ENCODE measurements at places on chromosomes 3 and 15.
A peak's percentile ranks its signal among the peaks of the same experiment; 100 is the strongest.

DNA sequence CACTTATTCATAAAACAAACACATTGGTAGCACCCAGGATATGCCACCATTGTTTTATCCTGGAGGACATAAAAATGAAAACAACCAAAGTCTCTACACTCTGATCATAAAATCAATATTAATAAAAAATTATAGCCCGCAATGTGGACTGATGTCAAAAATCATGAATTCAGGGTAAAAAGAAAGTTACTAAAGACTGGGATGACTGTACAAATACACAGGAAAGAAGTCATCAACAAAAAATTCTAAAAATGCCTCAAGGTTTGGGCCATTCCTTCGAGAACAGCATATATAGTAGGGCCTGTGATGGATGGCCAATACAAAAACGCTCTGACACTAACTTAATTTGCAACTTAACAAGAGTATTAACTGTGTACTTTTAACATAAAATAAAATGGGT, 76.8 kb downstream of the THBS1 start:
- peak; percentile 38 for DNase-seq

DNA sequence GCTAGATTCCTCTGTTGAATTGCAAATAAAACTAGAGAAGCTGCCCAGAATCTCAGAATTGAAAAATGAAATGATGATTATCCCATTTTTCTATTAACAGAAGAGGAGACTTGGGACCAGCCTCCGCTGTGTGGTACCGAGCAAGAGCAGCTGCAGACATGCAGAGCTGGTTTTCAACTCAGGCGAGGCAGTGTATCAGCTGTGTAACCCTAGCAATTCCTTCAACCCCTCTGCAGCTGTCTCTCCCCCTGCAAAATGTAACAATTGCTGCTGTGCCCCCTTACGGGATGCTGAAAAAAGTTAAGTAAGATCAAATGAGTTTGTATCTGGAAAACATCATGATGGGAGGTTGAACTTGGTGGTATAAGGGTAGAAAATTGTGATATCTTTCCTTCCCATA, 98.5 kb upstream of the C3orf80 start:
- no peak for DNase-seq

DNA sequence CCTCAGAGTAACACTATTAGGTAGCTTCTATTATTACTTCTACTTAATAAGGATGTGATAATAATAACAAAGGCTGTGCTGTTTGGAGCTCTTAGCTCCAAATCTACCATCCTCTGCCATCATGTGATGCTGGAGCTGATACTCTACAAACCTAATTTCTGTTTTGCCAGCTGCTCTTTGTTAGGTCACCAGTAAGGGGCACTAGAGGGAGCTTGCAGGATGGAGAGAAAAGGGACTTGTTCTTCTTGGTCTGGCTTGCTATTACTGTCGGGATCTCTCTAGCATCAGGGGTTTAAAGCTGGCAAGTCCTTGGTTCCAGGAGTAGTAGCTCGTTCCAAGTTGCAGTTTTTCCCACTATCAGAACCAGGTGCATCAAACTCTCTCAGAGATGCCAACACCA, 194.9 kb upstream of the KBTBD8 start:
- no peak for DNase-seq

- DNase-seq, result no peak
These were observed 152.3 kb upstream of the LRRN1 start for GRCh38 chr3:3646934-3647333.

DNA sequence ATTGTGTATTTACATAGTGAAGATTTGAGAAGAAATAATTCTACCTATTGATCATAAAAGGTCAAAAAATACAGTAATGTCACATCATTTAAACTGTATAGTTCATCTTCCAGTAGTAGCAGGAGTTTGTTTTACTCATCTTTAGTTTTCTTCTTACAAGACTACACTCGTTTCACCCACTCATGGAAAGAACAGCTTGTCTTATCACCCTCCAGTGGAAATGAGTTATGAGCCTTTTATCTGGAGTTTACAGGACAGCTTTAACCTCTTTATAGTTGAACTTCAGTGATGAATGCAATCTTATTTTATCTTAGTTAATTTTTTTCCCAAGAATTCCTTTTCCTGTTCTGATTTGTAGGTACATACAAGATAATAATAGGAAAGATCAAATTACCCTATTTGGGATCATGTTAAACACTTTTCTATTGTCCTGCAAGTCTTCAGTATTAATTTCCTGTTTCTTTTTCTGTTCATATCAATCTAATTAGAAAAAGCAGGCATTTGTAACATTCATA, 36.8 kb downstream of the RBMS3 start:
- DNase-seq, result no peak

GRCh38 chr3:82012775-82013174, 251.3 kb upstream of the GBE1 start:
- DNase-seq, result no peak

DNA sequence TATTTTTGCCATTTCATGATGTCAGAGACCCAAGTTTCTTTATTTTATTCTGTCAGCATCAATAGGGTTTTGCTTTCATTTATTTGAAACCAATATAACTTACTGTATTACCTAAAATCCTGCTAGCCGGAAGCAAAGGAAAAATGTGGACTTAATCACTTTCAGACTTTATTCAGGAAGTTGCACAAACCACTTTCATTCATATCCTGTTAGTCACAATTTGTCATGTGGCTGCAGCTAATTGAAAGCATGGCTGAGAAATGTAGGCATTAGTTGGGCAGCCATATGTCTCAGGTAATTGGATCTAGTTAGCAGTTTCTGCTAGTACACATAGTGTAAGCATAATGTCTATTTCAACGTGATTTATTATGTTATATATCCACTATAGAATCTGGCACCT, 462.3 kb upstream of the SGO1 start:
- no peak for DNase-seq

DNA sequence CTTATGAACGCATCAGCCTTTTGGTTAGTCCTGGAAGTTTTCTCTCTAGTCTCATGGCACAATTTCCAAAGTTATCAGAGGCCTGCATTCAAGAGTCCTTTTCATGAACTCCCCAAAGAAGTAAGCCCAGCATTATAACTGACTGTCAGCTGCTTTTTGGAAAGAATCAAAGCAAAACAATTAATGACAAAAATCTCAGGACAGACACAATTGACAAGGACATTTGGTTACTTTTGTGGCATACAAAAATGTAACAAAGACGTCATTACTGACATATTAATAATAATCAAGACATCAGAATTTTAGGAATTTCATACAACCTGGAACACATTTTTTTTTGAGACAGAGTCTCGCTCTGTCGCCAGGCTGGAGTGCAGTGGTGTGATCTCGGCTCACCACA, 21.2 kb downstream of the KATNBL1 start:
- no peak for DNase-seq

- DNase-seq, result peak; percentile 87
These were observed 10.5 kb upstream of the BUB1B start for GRCh38 chr15:40150163-40150925.

DNA sequence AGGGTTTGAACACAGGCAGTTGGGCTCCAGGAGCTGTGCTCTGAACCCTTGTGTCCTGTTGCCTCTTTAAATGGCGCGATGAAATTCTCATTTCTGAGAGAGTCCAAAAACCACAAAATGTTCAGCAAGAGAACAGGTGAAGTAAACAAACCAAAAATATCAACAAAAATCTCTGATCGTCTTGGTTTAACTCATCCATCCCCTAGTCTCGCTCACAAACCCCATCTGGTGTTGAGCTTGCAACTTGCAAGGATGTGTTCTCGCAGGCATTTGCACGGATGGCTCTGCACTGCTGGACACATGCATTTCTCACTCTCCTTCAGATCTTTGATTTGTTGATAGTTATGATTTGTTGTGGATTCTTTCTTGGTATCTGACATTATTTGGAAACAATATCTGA, 31.1 kb downstream of the FAH start:
- DNase-seq, result no peak

GRCh38 chr3:162933656-162934055, 1437.0 kb downstream of the OTOL1 start:
- no peak for DNase-seq

DNA sequence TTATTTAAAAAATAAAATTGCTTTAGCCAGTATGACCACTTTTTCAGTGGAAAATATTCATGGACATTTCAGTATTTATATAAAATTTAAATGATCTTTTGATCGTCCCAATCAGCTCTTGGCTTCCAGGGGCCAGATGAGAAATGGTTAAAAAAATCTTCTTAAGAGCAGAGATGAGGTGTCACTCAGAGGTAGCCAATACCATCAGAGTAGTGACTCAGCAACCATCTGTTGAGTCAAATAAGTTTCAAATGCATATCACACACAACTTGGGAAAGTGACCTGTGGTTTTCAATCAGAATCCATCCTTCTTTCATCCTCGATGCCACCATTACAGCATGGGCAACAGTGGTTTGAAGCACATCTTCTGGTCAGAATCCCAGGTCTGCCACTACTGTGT, 958.8 kb upstream of the NR2F2 start:
- DNase-seq, result no peak

DNA sequence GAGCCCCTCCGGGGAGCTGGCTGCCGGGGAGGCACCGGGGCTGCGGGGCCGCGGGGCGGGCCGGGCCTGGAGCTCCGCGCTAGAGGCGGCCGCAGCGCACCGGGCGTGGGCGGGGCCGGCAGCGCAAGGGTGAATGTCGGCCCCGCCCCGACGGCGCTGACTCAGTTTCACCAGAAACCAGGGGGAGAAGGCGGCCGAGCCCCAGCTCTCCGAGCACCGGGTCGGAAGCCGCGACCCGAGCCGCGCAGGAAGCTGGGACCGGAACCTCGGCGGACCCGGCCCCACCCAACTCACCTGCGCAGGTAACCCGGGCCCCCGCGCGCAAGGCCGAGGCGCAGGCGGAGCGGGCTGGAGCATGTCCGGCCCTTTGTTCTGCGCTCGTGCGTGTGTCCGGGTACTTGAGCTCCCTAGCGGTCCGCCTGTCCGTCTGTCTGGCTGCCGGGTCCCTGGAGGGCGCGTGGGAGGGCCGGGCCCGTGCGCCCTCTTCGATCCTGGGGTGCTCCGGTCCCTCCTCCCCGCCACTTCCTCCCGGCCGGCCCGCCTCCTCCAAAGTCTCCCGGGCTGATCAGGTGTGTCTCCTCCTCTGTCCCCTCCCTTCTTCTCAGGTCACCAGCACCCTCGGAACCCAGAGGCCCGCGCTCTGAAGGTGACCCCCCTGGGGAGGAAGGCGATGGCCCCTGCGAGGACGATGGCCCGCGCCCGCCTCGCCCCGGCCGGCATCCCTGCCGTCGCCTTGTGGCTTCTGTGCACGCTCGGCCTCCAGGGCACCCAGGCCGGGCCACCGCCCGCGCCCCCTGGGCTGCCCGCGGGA, at the start of gene SPINT1:
Gene SPINT1 (plus strand): TSS at position 164 of the 811 bp plus-strand sequence. CDS start 507 bp downstream, at position 671.
- no peak for DNase-seq

- DNase-seq, result no peak
These were observed 146.5 kb downstream of the EBLN2 start for GRCh38 chr3:73207946-73208440.

- no peak for DNase-seq
These were observed 382.5 kb upstream of the C2CD4B start for GRCh38 chr15:62547584-62547983.

DNA sequence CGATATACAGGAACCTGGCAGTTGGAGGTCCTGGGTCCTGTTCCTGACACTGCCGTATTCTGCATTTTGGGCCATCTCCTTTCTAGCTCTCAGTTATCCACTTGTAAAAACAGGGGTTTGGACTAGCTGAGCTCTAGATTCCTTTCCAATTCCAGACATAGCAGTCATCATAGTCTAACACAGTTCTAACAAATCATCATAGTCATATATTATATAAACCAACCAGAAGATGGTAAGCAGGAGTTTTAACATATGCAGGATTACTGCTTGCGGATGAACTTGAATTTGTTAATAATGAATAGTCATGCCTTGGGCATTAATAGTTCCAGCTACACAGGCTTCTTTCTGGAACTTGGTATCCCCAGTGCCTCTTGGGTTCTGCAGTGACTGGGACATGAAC, 26.6 kb downstream of the MASP1 start:
- DNase-seq, result no peak

DNA sequence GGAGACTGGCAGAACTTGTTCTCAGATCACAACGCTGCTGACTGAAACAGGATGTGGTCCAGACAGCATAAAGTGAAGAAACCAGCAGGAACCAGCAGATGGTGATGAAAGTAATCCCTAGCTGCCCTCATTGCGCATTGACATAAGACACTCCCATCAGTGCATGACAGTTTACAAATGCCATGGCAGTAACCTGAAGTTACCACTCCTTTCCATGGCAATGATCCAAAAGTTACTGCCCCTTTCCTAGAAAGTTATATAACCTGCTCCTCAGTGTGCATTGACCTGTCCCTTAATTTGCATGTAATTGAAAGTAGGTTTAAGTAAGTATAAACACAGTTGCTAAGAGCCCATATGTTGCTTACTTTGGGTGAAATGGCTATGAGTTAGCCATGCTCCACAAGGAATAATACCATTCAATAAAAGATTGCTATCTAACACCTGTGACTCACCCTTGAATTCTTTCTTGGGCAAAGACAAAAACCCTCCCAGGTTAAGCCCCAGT, 149.1 kb upstream of the CD96 start:
- no peak for DNase-seq

GRCh38 chr15:78508272-78508671, 895 bp downstream of the HYKK start:
- no peak for DNase-seq

- no peak for DNase-seq
These were observed 3.1 kb downstream of the ATP10A start for GRCh38 chr15:25859838-25860645.

- DNase-seq, result no peak
These were observed 50.5 kb downstream of the ANP32A start for GRCh38 chr15:68770216-68770615.

GRCh38 chr3:150299201-150299600, 108.9 kb upstream of the TSC22D2 start:
- DNase-seq, result peak; percentile 37

- DNase-seq, result no peak
These were observed 215.6 kb downstream of the LPP start for GRCh38 chr3:188369526-188369925.

DNA sequence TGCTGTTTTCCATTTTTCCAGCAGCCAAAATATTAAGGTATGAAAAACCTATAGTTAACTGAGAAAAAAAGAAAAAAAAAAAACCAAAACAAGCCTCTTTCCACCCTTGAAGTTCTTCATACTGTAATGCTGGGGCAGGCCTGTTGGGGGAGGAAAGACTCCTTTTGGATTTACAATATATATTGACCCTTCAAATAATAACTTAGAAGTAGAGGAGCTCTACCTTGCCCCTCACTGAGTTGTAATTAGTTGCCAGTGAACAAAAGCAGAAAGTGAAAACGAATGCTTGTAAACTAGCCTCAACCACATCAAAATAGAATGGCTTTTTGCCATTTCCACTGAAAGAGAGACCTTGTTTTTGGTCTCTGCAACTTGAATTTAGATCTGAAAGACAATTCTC, 326.6 kb downstream of the NR2F2 start:
- DNase-seq, result no peak

GRCh38 chr3:69566275-69566674, 173.0 kb upstream of the MITF start:
- no peak for DNase-seq

Data from urothelium cell line (cell line).